ENCODE measurements at places on chromosomes 3 and 15. TPM values are rescaled to one million over a fixed set of nuclear protein-coding genes. Genes with fewer than 3 reads are reported as not detected.

DNA sequence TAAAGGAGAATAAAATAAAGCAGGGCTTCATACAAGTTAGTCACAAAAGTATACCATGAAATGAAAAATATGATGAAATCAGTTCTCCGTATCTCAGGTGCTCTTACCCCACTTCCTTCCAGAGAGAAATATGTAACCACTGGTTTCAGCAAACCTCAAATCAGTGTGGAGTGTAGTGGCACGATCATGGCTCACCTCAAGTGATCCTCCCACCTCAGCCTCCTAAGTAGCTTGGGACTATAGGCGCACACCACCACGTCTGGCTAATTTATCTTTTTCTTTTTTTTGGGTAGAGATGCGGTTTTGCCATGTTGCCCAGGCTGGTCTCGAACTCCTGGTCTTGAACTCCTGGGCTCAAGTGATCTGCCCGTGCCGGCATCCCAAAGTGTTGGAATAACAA is 24.2 kb downstream of the DENND4A start:
- no peak overlapping the region for H3K27ac ChIP-seq
- H3K4me1 ChIP-seq, result peaks cover 44% of the 10 kb centered on the region
- DNase-seq, result no peak
- H3K4me3 ChIP-seq, result no peak overlapping the region

The PSTPIP1 gene
- 18.4 TPM for total RNA-seq

DNA sequence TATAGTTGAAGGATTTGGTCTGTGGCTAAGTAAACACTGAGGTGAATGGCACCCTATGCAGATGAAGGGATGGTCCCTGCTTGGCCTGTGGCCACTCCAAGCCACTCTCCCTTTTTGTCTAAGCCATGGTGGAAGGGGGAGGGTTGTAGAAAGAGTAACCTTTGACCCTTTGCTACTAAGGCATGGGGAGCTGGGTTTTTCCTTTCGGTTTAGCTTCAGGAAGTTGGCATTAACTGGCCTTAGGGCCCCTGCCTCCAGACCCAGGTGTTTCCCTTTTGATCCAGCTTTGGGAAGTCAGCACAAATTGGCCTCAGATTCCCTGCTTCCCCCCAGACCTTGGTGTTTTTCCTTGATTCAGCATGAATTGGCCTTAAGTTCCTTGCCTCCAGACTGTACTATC is 49.5 kb downstream of the EFCAB12 start:
- H3K27me3 ChIP-seq, result no peaks in the 10 kb centered on the region
- DNase-seq, result no peak

The SERPINI2 gene
- total RNA-seq, result 28.1 TPM

The VEPH1 gene
- 225 TPM for total RNA-seq

DNA sequence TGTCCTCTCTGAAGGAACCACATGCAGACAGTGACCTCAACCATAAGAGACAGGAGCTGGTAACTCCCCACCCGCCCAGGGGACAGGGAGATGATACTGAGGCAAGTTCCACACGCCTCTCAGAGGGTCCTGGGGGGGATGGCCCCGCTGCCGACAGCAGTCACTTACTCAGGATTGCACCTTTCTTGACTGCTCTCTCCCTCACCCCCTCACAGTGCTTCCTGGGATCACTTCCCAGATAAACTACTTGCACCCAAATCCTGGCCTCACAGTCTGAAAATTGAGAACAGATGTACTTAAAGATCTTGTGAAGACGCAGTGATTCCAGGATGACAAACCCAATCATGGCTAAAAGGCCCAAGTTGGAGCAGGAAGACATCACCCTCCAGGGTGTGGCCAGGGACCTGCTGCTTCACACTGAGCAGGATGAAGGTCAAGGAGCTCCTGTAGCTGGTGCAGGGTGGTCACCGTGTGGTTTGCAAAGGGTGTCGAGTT is 207.6 kb downstream of the ADAMTS17 start:
- H3K4me3 ChIP-seq, result no peak overlapping the region
- no peak for DNase-seq
- no peaks in the 10 kb centered on the region for H3K27me3 ChIP-seq
- H3K4me1 ChIP-seq, result no peaks in the 10 kb centered on the region
- no peak overlapping the region for H3K27ac ChIP-seq
- no peaks in the 10 kb centered on the region for H3K36me3 ChIP-seq

- no peak overlapping the region for H3K27ac ChIP-seq
- H3K27me3 ChIP-seq, result no peaks in the 10 kb centered on the region
- H3K4me3 ChIP-seq, result no peak overlapping the region
- H3K36me3 ChIP-seq, result no peaks in the 10 kb centered on the region
Observed at GRCh38 chr3:127439621-127440020, 150.9 kb downstream of the TPRA1 start.

- peak overlapping the region; percentile 81 for H3K4me3 ChIP-seq
- H3K27ac ChIP-seq, result peak overlapping the region; percentile 92
- peaks cover 28% of the 10 kb centered on the region for H3K4me1 ChIP-seq
- no peak for DNase-seq
- H3K27me3 ChIP-seq, result no peaks in the 10 kb centered on the region
Observed at GRCh38 chr15:74937272-74937589, 642 bp downstream of the COX5A start.

The ABHD5 gene
- total RNA-seq, result 37.6 TPM

- peaks cover 37% of the 10 kb centered on the region for H3K4me1 ChIP-seq
- no peaks in the 10 kb centered on the region for H3K36me3 ChIP-seq
- H3K27ac ChIP-seq, result no peak overlapping the region
- H3K4me3 ChIP-seq, result no peak overlapping the region
- no peaks in the 10 kb centered on the region for H3K27me3 ChIP-seq
Observed at GRCh38 chr3:143820466-143821221, 27.6 kb downstream of the SLC9A9 start.

The TM4SF18 gene
- 16.6 TPM for total RNA-seq

DNA sequence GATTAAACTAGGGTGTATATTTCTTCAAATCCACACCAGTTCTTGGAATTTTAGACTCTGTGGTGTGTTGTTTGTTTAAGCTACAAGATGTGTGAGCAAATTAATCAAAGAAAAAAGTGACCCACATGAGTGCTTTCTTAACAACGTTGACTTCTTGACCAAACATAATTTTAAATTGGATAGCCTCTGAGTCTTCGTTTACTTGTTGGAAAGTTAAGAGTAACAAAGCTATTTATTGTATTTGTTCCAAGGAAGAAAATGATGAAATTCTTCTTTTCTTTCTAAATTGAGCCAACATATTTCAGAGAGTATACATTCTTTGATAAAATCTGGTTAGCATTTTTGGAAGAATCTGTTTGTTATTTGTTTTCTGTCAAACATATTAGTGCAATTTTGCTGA is 99.9 kb upstream of the IGSF10 start:
- H3K27ac ChIP-seq, result no peak overlapping the region
- DNase-seq, result no peak
- no peaks in the 10 kb centered on the region for H3K27me3 ChIP-seq
- H3K4me1 ChIP-seq, result peaks cover 13% of the 10 kb centered on the region
- H3K36me3 ChIP-seq, result no peaks in the 10 kb centered on the region
- H3K4me3 ChIP-seq, result no peak overlapping the region

DNA sequence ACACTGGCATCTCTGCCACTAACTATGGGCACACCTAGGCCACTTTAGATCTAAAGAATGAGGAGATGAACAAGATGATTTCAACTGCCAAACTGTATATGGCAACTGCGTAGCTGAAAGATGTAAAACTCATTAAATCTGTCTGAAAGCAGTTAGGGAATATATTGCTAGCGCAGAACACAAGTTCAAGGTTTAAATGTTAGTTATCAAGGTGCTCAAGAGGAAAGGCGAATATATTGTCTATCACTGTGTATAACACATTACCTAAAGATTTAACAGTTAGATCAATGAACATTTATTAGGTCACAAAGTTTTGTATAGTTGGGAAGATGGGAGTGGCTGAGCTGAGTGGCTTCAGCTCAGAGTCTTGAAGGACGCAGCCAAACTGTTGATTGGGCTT is 33.9 kb upstream of the PSMD6 start:
- H3K27ac ChIP-seq, result no peak overlapping the region
- no peaks in the 10 kb centered on the region for H3K4me1 ChIP-seq
- H3K4me3 ChIP-seq, result no peak overlapping the region
- H3K36me3 ChIP-seq, result no peaks in the 10 kb centered on the region

DNA sequence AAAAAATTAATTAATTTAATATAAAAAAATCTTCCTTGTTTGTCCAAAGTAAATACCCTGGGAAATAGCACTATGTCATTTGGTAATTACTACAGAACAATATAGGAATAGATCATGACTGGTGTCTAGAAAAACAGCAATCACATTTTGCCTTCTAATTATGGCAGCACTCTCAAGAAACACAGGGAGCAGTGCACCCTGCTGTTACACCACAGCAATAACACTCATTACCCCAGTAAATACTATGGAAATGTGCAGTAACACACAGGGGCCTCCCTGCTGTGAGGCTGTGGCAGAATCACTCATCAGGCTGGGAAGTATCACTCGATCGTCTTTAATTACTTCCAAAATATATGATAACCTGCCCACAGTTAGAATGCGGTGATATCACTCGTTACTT is 646.0 kb downstream of the TUSC7 start:
- no peaks in the 10 kb centered on the region for H3K4me1 ChIP-seq
- no peak for DNase-seq
- no peak overlapping the region for H3K27ac ChIP-seq

The ITIH1 gene
- total RNA-seq, result 0.54 TPM

The NRROS gene
- total RNA-seq, result 13.2 TPM

DNA sequence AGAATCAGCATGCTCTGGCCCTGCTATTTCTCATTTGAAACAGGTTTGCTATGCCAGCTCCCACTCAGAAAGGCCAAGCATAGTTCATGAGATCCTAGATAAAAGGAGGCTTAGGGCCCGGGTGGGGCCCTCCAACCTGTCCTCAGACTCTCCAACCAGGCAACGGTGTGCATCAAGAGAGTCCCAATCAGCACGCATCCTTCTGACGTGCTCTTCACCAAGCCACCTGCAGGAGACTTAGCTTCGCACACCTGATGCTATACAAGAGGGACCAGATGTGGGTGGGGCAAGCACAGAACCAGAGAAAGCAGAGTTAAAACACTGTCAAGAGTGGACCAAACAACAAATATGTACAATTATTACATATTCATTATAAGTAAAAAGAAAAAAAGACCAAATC is 17.3 kb downstream of the STIMATE start:
- H3K4me1 ChIP-seq, result peaks cover 18% of the 10 kb centered on the region
- no peak overlapping the region for H3K27ac ChIP-seq
- no peaks in the 10 kb centered on the region for H3K27me3 ChIP-seq
- H3K4me3 ChIP-seq, result no peak overlapping the region

GRCh38 chr15:41565702-41566101 is 6.7 kb downstream of the TYRO3 start:
- H3K4me3 ChIP-seq, result no peak overlapping the region
- H3K36me3 ChIP-seq, result no peaks in the 10 kb centered on the region
- no peak for DNase-seq
- no peaks in the 10 kb centered on the region for H3K4me1 ChIP-seq

- DNase-seq, result no peak
- H3K36me3 ChIP-seq, result peaks cover 2% of the 10 kb centered on the region
- H3K4me3 ChIP-seq, result no peak overlapping the region
- H3K27me3 ChIP-seq, result no peaks in the 10 kb centered on the region
Observed at GRCh38 chr3:123137001-123137400, 64.7 kb upstream of the SEC22A start.

- no peak for DNase-seq
- H3K27me3 ChIP-seq, result no peaks in the 10 kb centered on the region
- peaks cover 4% of the 10 kb centered on the region for H3K36me3 ChIP-seq
- H3K4me1 ChIP-seq, result peaks cover 4% of the 10 kb centered on the region
- H3K4me3 ChIP-seq, result no peak overlapping the region
- H3K27ac ChIP-seq, result no peak overlapping the region
Observed at GRCh38 chr3:99699841-99700240, 61.4 kb downstream of the COL8A1 start.

The CCDC9B gene
- 22.3 TPM for total RNA-seq

- no peak for DNase-seq
- H3K27me3 ChIP-seq, result no peaks in the 10 kb centered on the region
Observed at GRCh38 chr3:58459160-58459559, 25.5 kb upstream of the PDHB start.

The WDR72 gene
- total RNA-seq, result 2.8 TPM

DNA sequence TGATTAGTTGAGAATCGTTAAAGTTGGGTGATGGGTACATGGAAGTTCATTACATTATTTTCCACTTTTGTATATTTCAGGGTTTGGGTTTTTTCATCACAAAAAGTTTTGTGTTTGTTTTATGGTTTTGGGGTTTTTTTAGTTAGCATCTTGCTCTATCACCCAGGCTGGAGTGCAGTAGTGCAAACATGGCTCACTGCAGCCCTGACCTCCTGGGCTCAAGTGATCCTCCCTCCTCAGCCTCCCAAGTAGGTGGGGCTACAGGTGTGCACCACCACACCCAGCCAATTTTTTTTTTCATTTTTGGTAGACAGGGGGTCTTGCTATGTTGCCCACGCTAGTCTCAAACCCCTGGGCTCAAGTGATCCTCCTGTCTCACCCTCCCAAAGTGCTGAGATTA is 100.1 kb upstream of the CHD2 start:
- no peak overlapping the region for H3K4me3 ChIP-seq
- H3K36me3 ChIP-seq, result no peaks in the 10 kb centered on the region
- peaks cover 34% of the 10 kb centered on the region for H3K4me1 ChIP-seq
- no peaks in the 10 kb centered on the region for H3K27me3 ChIP-seq

- H3K4me3 ChIP-seq, result no peak overlapping the region
- H3K27ac ChIP-seq, result no peak overlapping the region
- H3K27me3 ChIP-seq, result no peaks in the 10 kb centered on the region
- no peak for DNase-seq
- no peaks in the 10 kb centered on the region for H3K4me1 ChIP-seq
Observed at GRCh38 chr15:51129535-51130188, 35.0 kb upstream of the TNFAIP8L3 start.

- DNase-seq, result no peak
- H3K27ac ChIP-seq, result no peak overlapping the region
Observed at GRCh38 chr3:24290596-24290995, 204.1 kb downstream of the THRB start.

- no peaks in the 10 kb centered on the region for H3K4me1 ChIP-seq
- no peak overlapping the region for H3K27ac ChIP-seq
Observed at GRCh38 chr3:59084583-59084982, 34.8 kb upstream of the CFAP20DC start.

GRCh38 chr3:35408882-35409281 is 230.4 kb upstream of the ARPP21 start:
- no peak for DNase-seq
- H3K36me3 ChIP-seq, result no peaks in the 10 kb centered on the region
- no peaks in the 10 kb centered on the region for H3K27me3 ChIP-seq
- no peak overlapping the region for H3K27ac ChIP-seq

GRCh38 chr3:3145831-3146230 is 19.1 kb downstream of the TRNT1 start:
- no peaks in the 10 kb centered on the region for H3K27me3 ChIP-seq
- H3K4me3 ChIP-seq, result no peak overlapping the region
- no peak overlapping the region for H3K27ac ChIP-seq

The SLC2A2 gene
- total RNA-seq, result not detected

The GORASP1 gene
- total RNA-seq, result 71.6 TPM

The PLAAT1 gene
- total RNA-seq, result not detected

All from upper lobe of left lung (tissue), 6 donors.